ENCODE measurements at places on chromosomes 2 and 18. TPM values are rescaled to one million over a fixed set of nuclear protein-coding genes. Genes with fewer than 3 reads are reported as not detected.

DNA sequence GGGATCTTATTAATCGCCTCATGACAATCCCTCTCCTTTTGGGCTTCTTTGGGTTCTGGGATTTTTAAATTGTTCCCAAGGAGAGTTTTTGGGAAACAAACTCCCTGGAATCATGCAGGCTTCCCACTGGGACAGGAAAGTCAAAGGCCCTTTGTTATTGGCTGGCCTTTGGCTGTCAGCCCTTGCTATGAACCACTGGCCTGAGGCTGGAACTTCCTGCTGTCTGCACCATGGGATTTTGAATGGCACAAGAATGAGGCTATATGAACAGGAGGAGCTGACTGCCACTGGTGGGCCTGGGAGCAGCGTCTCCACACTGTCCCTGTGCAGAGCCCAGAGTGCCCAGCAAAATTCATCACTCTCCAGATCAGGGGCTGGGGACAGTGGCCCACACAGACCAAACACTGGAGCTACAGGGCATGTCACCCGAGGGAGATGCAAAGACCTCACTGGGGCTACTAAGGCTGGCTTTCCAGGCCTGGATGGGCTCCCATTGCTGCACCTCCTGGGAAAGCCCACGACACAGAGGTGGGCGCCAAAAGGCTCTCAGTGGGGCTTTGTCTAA is 35.7 kb downstream of the STEAP3 start:
- peak; percentile 34 for DNase-seq

- DNase-seq = no peak
Observed at GRCh38 chr2:12651641-12652040, 65.1 kb upstream of the TRIB2 start.

HOXD9 gene
- total RNA-seq = not detected

DNA sequence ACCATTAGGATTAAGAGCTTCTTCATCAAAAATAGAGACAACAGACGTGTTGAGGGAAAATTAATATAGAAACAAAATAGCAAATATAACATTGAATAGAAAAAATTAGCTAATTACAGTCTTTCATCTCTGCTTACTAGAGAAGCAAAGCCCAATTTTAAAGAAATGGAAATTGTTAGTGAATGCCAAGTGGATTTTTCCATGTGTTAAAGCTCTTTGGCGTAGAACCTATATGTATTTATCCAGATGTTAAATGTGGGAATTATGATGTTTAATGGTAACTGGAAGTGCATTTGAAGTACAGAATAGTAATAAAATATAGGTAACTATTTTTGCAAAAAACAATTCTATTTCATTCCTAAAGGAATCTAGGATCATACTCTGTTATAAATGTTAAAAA is 212.0 kb upstream of the COL3A1 start:
- DNase-seq = no peak

GRCh38 chr2:191218292-191218898 is 26.8 kb upstream of the MYO1B start:
- DNase-seq = peak; percentile 94

TRABD2A gene
- 15.7 TPM for total RNA-seq

GRCh38 chr2:23753291-23754010 is 173.5 kb downstream of the ATAD2B start:
- no peak for DNase-seq

GRCh38 chr18:8548186-8548585 is 61.1 kb upstream of the RAB12 start:
- no peak for DNase-seq

DNA sequence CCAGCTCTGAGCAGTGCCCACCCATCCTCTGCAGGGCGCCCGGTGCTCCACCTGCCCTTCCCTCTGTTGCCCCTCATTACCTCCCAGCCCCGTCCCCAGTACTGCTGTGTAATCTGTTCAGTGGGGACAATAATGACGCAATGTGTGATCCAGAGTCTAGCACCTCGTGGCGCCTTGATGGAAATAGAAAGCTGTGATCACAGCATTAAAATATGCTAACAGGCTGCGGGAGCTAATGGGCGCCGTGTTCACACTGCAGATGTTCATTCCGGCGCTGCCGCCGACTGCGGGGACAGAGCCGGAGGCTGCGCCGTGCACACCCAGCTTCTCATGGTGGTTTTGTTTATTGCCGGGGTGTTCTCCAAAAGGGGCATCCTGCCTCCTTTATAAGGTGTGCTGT is 235.2 kb downstream of the LDLRAD4 start:
- DNase-seq = no peak

CYP26B1 gene
- 0.31 TPM for total RNA-seq

COL5A2 gene
- 20.2 TPM for total RNA-seq

DNA sequence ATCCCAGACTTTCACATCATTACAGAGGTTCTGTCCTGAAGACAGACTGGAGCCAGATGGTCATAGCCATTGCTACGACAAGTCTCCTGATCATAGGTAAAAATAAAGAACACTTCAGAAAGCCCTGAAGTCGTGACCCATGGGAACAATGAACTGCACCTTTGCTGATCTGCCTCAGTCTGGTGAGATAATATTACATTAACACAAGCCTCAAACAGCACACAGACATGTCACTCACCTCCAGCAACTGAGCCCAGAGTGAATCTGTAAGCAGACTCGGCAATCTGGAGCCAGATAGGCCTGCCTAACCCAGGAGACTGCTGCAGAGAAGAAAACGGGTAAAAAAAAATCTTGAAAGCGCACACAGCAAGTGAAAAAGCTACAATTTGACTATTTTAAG is 79.2 kb downstream of the SLC25A12 start:
- DNase-seq = no peak

- no peak for DNase-seq
Observed at GRCh38 chr2:36362291-36362690, 6.7 kb downstream of the CRIM1 start.

GBX2 gene
- total RNA-seq = 1.3 TPM

GRCh38 chr2:127498386-127498785 is 27.9 kb downstream of the IWS1 start:
- DNase-seq = no peak

DNA sequence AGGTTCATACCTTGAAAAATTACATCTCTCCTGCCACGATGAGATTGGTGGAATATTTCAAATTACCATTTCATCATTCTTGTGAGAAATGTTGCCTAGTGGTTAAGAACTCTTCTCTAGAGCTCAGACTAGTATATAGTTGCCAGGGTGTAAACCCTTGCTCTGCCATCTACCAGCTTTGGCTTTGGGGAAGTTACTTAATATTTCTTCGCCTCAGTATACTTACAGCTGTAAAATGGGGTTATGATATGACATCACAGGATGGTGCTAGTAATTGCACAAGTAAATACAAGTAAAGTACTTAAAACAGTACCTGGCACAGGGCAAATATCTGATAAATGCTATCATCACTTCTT is 1.5 kb downstream of the SPOPL start:
- no peak for DNase-seq

DNA sequence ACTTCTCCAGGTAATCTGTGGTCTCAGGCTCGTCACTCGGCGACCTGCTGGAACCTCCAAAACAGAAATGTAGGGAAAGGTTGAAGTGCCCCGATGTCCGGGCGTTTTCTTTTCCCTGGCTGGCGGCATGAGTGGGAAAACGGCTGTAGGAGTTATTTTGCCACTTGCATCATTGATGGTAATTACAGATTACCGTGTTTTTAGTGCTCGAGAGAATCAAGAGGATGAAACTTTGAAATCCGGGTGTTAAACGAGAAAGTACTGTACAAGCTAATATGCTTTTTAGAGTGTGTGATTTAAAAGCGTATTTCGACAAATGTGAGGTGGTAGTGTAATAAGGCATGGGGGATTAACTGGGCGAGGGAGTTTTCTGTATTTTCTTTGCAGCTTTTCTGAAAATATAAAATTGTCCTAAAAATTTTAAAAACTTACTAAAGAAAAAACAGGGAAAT is 819 bp downstream of the GRHL1 start:
- DNase-seq = peak; percentile 47

DNA sequence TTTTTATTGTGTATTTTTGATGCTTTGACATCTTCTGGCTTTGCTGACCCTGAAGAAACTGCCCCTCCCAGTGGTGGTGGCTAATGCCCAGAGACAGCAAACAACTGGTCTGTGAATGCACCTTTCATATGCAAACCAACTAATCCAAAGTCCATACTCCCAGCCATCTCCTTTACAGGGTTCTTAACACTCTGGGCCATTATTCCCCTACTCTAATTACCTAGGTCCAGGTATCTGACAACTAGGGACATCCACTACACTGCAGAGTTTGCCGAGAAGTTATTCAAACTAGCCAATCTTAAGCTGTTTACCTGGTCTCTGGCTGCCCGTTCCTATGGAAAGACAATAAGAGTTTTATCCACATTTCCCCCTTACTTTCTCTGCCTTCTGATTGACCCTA is 73.6 kb downstream of the FSHR start:
- peak; percentile 28 for DNase-seq

- peak; percentile 93 for DNase-seq
Observed at GRCh38 chr2:136527560-136527959, 237.8 kb upstream of the THSD7B start.

DNA sequence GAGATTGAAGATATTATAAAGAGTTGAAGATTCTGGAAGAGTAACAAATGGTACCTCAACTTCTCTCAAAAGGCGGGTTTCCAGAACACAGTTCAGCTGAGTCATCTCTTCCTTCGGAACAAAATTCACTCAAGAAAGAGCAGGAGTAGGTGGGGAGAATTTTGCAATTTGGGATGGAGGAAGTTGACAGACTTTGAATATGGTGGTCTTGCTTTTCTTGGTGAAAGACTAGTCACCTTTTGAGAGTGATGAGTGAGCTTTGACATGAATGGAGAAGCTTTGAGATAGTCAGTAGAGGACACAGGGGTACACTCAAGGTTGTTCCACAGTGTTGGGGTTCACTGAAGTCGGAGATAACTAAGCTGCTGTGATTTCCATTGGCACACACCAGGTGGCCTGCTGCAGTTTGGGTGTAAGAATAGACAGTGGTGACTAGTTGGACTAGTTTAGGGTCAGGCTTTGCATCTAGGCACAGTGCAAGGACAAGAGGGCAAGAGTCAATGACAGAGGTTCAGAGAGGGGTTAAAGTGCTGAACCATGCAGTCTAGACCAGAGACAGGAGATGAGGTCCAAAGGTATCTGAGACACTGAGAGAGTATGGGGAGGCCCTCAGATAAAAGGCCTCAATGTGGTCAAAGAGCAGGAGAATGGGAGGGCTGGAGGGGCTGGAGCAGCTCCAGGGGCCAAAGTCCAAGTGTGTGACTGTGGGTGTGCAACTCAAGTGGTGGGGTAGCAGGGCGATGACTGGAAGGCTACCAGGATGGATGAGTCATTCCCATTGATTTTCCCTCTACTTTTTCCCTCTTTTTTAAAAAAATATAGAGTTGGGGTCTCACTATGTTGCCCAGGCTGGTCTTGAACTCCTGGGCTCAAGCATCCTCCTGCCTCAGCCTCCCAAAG is 7.7 kb downstream of the CCL20 start:
- DNase-seq = no peak

NEU4 gene
- total RNA-seq = 1.2 TPM

DNA sequence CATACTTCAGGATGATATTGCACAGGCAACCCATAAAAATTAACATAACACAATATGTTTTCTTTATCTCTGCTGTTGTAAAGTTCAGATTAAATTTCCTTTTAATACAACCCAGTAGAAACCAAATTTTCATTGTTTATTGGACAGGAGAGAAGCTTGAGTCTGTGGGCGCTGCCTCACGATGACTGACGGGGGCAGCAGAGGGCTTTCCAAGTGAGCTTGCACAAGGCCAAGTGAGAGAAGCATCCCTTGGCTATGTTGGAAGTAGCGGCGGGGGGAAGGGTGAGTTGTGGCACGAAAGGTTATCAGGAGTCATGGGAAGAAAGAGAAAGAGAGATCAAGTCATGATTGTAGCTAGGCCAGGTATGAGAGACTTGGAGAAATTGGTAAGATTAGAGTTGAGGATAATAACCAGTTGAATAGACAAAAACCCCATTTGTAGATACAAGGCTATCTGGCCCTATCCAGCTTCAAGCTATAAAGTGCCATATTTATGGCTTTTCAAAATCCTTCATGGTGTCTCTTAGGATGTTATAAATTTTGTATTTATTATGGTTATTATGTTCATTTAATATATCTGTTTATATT is 413.7 kb upstream of the FAM98A start:
- DNase-seq = peak; percentile 92

DNA sequence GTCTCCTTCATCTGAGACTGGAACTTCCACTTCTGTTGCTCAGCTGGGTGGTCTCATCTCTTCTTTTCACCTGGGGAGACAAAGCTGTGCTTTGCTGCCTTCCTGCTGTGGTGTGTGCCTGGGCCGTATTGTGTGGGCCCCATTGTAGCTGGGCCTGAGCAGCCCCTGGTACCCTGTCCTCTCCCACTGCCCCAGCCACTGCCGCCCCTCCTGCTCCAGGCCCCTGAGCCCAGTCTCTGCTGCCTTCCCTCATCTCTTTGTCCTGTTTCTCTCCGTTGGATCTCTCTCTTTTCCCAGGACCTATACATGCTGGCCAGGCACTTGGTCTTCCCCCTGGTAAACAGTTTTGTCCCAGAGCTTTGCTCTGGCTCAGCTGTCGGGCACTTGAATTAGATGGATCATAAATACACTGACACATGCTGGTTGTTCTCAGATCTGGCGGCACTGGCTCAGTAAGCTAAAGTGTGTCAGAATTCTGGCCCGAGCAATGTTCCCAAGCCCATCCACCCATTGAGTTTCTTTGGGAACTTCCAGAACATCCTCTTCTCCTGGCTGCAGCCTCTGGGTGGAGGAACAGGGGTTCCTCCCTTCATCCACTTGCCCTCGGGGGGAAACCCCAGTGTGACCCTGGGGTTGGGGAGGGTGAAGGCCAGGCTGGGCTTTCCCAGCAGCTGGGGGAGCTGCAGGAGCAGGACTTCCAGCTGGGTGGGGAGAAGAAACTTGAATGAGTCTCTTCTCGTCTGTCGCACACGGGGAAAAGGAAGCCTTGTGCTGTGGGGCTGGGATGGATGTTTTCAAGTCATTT is 99.0 kb downstream of the DGKD start:
- DNase-seq = no peak

- DNase-seq = no peak
Observed at GRCh38 chr18:24212939-24213338, 74.1 kb downstream of the CABYR start.

- no peak for DNase-seq
Observed at GRCh38 chr2:97727296-97727695, 13.9 kb downstream of the ZAP70 start.

CLEC4F gene
- total RNA-seq = not detected

KANSL3 gene
- 31.4 TPM for total RNA-seq

TSPYL6 gene
- not detected for total RNA-seq

- DNase-seq = no peak
Observed at GRCh38 chr2:187573722-187574121, 19.5 kb upstream of the TFPI start.

DNA sequence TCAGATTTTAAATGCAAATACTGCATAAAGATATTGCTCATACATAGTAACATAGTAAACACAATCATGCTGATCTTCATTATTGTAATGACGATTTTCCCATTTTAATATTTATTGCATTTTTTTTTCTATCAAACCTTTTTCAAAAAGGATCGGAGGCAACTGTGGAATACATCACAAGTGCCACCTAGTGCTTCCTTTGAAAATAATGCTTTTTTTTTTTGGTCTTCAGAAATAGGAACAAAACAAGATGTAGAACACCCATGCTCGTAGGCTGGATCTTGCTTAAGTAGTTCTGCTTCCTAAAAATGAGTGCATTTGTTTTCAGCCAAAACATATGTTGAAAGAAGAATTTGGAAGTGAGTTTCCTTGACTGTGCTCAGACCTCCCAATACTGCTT is 35.7 kb upstream of the GPR155 start:
- peak; percentile 21 for DNase-seq

- no peak for DNase-seq
Observed at GRCh38 chr2:29001806-29002205, 20.7 kb downstream of the TOGARAM2 start.

- DNase-seq = no peak
Observed at GRCh38 chr18:80086281-80086680, 22.8 kb upstream of the ADNP2 start.

- peak; percentile 8 for DNase-seq
Observed at GRCh38 chr2:219919506-219919905, 292.1 kb downstream of the SLC4A3 start.

Measured in GM23338 (cell line).